ENCODE measurements at places on chromosomes 13 and 19.
A peak's percentile ranks its signal among the peaks of the same experiment; 100 is the strongest.

GRCh38 chr13:50375792-50376191 lies 360.5 kb downstream of the KCNRG start:
- DNase-seq = no peak

DNA sequence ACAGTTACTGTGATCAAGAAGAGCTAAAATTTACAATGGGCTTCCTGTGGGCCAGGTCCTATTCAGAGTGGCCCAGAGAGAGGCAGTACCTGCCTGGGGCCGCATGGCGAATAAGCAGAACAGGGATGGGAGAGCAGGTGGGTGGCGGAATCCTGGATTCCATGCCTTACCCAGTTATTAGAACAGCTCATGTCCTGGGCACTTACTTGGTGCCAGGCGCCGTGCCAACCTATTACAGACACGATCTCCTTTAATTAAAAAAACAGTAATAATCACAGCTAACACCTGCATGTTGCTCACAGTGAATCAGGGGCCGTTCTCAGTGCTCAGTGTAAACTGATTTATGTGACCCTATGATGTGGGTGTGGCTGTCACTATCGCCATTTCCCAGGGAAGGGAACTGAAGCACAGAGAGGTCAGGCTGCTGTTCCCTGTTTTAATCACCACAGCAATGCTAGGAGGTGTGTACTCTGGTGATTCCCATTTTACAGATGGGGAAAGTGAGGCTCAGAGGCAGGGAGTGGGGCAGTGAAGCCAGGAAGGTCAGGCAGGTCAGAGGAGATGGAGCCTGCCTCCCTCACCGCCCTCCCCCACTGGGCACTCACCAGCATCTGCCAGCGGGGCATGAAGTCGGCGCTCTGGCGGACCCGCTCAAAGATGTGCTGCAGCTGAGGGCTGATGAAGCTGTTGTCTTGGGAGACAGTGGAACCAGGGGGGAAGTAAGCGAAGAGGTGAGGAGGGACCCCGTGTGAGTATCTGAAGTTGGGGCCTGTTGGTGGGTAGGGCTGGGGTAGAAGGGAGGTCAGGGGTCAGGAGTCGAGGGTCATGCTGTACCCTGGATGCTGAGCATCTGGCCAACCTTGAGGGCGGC lies 12.0 kb downstream of the COQ8B start:
- no peak for DNase-seq

DNA sequence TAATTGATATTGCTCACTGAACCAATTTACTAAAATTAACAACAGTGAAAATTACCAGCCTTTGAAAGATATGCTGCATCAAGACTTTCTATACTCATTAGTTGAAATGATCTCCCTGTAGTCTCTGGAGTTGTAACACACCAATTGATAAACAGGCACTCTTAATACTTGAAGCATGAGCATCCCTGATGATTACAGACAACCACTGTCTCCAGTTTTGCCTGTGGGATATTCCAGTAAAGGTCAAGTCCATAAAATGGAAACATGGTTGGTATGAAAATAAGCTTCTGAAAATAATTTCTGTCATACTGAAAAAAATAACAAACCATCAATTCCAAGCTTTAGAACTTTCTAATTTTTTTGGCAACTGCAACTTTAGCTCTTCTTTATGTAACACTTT lies 405.8 kb downstream of the SPRY2 start:
- DNase-seq = no peak

- DNase-seq = no peak
Measured at GRCh38 chr13:34207872-34208271, 389.9 kb downstream of the RFC3 start.

- DNase-seq = no peak
Measured at GRCh38 chr13:51339952-51340732, 651 bp downstream of the SERPINE3 start.

DNA sequence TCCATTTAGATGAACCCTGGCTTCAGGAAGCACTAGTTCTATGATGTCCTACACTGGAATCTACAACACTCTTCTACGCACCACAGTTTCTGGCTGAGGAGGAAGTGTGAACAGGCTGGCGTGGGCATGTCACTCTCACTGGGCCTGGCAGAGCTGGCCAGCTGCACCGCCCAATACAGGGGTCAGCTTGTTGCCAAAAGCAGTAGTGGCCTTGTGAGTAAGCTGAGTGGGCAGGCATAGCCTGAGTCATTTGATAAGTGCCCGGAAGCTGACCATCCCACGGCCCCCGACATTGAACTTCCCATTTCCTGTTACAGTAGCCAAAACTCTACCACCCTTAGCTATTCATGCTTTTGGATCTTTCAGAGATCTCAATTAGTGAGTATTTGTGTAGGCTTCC lies 240.9 kb upstream of the SERP2 start:
- peak; percentile 39 for DNase-seq

DNA sequence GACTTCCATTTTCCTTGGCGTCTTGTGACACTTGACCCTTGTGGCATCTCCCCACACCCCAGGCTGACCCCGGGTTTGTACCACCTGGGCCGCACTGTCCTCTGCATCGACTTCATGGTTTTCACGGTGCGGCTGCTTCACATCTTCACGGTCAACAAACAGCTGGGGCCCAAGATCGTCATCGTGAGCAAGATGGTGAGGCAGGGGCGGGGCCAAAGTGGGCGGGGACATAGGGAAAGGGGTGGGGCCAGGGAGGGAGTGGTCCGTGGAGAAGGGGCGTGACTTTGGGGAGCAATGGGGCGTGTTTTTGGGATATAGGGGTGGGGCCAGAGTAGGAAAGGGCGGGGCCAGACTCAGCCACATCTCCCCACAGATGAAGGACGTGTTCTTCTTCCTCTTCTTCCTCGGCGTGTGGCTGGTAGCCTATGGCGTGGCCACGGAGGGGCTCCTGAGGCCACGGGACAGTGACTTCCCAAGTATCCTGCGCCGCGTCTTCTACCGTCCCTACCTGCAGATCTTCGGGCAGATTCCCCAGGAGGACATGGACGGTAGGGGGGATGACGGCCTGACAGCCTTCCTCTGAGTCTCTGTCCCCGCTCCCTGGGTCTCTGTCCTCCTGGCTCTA lies 42.8 kb downstream of the TRPM4 start:
- DNase-seq = no peak

DNA sequence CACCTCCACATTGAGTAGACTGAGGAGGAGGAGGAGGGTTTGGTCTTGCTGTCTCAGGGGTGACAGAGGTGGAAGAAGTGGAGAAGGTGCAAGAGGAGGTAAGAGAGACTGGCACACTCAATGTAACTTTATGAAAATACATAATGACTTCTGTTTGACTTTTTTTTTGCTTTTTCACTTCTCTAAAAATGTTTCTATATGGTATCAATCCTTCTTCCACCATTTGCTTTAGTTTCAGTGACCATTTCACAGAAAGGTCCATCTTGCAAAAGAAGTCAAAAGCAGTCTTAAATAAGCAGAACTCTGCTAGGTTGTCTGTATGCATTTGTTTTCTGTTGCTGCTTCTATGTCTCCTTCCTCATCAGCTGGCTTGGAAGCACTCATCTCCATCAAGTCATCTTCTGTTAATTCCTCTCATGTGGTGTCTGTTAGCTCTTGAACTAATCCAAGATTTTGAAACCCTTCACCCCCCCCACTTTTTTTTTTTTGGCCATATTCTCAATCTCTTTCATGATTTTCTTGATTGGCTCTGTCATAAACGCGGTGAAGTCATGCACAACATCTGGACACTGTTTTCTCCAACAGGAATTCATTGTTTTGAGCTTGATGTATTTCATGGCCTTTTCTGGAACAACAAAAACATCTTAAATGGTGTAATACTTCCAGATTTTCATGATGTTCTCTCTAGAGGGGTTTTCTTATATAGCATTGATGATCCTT lies 80.8 kb downstream of the KL start:
- DNase-seq = no peak

DNA sequence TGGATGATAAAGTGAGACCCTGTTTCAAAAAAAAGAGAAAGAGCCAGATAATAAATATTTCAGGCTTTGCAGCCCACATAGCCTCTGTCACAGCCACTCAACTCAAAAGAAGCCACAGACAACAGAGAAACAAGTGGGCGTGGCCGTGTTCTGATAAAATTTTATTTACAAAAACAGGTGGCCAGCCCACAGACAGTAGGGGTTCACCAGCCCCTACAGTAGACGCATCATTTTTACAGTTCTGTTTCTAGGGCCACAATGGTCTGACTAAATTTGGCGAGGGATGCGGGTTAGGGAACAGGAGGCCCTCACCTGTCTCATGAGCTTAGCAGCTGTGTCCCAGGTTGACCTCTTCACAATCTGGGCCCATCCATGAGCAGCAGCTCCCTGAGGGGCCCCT lies 59.5 kb downstream of the ARHGEF18 start:
- no peak for DNase-seq

GRCh38 chr19:30332445-30333234 lies 39.5 kb upstream of the ZNF536 start:
- DNase-seq = no peak

GRCh38 chr13:68234274-68234673 lies 1004.1 kb upstream of the PCDH9 start:
- no peak for DNase-seq

DNA sequence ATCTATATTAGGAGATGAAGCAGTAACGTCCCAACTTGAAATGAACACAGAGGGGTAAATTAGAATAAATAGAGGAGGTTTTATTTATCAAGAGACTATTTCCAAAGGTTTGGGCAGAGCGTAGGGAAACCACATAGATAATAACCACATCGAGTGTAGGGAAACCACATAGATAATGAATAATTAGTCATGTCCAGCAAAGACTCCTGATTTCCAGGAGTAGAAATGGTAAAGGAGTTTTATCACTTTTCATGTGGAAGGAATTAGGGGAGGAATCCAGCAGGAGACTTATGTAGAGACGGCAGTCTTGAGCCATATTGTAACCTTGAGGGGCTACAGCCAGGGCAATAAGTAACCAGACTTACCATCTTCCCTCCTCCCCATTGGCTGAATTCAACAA lies 136.3 kb upstream of the CSNK1A1L start:
- no peak for DNase-seq

DNA sequence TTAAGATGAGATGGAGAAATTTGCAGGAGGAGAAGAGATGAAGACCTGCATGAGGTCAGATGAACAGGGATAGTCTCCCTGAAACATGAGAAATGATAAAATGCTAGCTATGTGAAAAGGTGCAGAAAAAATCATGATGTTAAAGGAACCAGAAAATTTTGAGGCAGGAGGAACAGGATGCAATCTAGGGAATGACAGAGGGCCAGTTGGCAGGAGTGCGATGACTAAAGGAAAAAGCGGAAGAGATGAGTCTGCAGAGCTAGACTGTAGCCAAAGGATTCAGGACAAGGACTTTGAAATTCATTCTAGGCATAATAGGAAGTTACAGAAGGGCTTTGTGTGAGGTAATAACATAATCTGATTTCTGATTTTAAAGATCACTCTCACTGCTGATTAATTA lies 77.9 kb downstream of the TRPC4 start:
- DNase-seq = no peak

DNA sequence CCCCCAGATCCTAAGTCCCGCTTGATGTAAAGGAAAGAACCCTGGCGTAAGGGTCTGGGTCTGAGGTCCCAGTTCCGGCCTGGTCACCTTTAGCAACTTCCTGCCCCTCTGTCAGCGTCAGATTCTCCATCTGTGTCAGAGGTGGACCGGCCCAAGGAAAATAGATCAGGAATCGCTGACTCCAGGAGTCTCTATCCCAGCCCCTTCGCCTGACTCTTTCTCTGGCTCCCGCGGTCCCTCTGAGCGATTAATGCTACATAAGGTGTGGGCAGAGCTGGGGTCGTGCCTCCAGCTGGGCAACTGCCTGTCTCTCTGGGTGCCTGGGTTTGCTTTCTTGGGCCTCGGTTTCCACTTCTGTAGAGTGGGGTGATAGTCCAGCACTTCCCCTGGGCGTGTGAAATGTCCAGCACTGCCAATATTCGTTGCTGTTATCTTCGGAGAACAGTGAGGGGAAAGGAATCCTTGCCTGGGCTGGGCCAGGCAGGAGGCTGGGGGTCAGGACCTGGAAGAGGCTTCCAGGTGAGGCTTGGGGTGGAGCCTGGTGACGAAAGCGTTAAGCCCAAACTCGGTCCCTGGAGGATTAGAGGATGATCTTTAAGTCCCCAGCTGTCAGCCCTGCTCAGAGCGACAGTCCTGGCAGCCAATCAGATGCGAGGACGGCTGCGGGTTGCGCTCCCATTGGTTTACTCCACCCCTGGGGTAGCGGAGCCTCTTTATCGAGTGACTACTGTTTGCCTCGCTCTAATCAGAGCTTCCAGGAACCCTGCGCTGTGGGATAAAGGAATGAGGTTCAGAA lies 767 bp downstream of the ABCA7 start:
- peak; percentile 80 for DNase-seq

DNA sequence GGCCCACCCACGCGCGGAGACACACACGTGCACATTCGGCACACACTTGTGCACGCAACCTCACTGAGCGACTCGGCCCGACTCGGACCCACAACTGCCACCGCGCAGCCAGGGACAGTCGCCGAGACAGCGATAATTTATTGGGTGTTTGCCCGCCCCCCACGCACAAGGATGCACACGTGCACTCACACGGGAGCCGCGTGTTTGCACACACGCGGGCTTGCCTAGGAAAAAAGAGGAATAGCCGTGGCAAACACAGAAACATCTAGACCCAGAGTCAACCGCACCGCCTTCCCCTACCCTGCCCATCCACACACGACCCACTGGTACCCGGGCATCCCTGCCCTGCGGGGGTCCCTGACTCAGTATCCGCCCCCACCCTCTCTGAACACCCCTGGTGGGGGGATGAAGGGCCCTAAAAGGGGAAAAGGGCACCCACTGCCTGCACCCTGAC lies 1.1 kb upstream of the SSBP4 start:
- no peak for DNase-seq

DNA sequence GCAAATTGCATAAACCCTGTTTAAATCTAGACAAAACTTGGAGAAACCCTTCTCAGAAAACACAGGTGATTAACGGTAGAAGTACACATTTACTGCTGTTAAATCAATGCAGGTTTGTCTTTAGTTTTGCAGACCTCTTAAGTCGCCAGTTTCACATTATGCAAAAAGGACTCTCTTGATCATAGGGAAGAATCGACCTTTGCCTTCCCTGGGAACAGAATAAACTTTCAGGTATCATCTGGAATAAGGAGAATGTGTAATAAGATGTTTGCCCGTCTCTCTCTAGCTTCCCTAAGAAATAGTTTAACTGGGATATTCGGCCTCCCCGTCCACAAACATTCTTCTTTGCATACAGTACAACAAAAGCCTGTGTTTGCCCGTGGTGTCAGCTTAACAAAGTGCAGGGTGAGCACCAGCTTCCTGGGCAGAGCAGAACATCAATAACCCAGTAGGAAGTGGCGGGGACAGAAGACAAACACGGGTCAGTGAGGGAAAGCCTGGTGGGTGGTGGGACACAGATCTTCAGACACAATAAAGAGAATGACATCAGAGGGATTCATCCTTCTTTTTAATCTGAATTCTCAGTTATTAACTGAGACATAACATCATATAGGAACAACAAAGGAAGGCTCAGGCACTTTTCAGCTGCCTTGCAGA lies 1077.7 kb upstream of the SLC10A2 start:
- DNase-seq = no peak

Measured in hippocampal formation (tissue), 2 donors.